ENCODE measurements at places on chromosomes 4 and X.

DNA sequence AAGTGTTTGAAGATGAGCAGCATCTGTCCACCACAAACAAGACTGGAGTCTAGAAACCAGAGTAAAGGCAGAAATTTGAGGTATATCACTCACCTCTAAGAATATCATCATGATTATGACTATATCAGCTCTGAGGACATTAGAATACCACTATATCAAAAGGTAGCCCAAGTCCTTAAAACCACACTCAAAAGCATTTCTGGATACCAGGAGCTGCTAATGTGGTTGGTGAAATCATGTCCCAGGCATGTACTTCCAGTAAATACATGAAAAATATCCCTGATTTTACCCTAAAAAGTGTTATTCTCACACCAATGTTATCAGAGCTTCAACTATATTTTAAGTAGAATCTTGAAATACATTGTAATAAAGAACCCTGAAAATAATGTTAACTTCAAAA is 136.3 kb upstream of the SMAD1 start:
- no peak for DNase-seq

DNA sequence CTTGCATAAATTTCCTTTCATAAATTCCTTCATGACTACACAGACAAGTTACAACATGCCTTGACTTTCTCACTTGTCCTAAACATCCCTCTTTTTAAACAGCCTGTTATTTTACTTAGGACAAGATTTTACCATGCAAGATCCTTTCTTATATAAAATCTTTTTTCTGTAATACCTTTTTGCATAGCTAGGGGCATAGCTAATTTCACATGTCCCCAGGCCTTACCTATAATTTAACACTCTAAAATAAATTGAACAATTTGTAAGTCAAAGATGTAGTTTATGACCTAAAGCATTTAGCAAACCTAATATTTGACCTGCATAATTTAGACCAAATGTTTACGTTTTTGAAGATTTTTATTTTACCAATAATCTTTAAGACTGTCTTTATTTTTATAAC is 396.3 kb upstream of the FSTL5 start:
- no peak for DNase-seq

DNA sequence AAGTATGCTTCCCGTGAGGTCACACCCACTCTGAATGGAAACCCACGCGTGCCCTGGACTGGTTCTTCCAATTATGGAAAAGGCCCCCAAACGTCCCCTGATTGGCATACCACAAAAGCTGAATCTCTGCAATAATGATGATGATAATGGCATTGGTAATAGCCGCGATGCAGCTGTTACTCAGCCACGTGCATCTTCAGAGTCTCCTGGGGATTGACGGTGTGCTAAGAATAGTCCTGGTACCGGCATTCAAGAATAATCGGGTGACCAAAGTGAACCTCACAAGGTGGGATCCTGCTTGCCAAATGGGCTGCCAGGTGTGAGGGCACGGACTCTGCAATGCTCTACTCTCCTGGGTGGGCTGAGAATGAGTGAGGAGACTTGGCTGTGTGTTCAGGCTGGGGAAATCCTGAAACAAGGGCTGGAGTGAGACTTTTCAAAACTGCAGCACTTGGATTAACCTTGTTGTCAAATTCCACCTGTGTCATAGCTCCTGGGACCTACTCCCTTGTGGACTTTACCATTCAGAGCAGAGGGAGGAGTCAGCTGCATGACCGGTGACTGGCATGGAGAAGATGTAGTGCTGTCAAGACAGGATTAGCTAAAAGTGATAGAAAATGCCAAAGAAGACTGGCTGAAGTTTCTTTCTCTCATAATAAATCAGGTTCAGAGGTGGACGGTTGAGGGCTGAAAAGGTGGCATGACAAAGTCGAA is 615.4 kb downstream of the MID1IP1 start:
- DNase-seq = no peak

DNA sequence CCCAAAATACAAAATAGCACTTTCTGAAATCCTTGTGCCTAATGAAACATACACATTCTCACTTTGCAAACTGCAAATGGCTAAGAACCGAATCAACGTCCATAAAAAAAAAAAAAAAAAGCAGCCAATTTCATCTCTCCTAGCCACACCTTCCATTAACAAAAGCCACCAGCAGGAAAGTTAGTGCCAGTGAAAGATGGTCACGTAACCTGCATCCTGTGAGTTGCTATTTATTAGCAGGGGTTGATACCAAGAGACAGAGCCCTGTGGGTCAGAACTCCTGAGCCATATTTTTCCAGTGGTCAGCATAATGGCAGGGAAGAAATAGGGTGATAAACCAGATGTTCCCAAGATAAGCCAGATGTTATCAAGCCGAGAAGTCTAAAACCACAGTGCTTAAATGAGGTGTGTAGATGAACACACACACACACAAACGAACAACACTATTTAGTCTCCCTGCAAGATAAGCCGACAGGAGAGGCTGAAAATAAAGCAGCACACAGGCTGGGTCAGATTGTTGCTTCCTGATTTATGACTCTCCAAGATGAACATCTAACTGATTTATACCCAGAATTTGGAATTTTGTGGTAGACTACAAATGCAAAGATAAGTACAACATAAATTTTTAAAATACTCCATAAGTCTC is 11.5 kb downstream of the PPARGC1A start:
- no peak for DNase-seq

DNA sequence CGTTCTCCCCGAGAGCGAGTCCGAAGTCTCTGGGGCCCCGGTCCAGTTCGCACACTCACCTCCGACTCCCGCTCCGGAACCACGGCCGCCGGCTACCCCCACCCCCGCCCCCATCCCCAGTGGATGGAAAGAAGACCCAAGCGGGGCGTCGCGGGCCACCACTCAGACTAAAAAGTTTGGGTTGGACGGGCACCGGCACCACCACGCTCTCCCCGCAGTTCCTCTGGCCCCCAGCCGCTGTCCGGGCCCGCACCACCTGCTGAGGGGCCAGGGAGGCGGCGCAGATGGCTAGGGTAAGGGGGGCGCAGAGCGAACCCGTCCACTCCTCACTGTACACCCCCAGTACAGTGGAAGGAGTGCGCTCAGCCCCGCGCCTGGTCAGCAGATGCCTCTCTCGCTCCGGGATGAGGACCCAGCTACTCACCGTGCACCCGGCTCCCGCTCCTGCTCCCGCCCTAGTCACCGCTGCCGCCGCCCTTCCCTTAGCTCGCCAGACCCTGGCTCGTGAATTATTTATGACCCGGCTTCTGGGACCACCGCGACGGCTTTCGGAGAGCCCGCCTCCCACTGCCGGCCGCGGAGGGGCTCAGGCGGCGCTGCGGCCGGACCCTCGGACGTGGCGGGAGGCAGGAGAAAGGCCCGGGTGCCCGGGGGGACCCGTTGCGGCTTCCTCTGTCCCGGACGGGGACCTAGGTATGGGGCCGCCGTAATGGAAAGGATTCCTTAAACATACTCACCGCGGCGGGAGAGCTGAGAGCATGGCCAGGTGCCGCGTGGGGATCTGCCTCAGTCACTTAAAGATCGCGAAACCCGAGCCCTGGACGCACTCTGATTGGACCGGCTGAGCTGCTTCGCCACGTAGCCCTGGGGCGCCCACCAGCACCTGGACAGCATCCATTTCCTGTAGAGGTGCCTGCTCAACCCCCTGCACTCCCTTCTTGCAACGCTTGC is at the start of gene PROM1:
PROM1 (minus strand) TSS at position 783 of the 951 bp plus-strand sequence. CDS start 8,117 bp downstream, outside the sequence.
- no peak for DNase-seq

- no peak for DNase-seq
Measured at GRCh38 chrX:264634-265455, 16.3 kb upstream of the PLCXD1 start.

DNA sequence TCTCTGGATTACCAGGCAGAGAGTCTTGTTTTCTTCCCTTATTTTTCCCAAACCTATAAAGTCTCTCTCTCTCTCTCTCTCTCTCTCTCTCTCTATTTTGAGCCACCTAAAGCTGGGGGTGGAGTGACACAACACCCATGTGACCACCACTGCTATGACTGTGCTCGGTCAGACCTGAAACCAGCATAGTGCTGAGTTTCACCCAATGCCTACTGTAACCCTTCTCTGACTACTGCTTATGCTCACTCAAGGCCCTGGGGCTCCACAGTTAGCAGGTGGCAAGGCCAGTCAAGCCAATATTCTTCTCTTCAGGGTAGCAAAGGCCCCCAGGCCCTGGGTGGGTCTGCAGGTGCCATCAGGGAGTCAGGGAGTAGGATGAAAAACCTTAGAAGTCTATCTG is 114.7 kb upstream of the ARMCX2 start:
- DNase-seq = no peak

- no peak for DNase-seq
Measured at GRCh38 chr4:91171217-91171616, 1044.0 kb downstream of the CCSER1 start.

DNA sequence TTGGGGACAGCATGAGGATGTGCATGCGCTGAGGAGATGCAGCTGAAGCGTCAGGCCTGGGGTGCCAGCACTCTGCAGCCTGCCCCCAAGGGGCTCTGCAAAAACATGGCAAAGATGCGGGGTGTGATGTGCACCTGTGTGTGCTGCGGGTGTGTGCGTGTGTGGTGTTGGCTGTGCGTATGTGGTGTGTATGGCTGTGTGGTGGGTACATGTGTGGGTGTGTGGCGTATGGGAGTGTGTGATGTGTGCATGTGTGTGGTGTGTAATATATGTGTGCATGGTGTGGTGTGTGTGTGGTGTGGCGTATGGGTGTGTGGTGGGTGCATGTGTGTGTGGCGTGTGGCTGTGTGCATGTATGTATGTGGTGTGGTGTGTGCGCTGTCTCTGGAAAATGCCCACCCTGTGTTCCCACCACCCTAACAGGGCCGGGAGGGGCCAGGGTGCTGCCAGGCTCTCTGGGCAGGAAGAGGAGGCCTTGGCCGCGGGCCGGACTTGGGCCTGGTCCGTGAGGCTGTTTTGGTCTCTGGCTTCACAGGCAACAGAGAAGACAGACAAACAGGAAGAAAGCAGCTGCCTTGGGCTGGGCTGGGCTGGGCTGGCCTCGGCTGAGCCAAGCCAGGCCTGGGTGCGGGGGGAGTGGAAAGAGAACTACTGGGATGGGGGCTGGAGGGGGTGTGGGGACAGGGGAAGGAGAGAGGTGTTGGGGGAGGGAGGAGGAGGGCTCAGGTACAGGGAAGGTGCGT is 1.1 kb upstream of the AVPR2 start:
- DNase-seq = no peak

- DNase-seq = no peak
Measured at GRCh38 chr4:154741922-154742850, 1.6 kb upstream of the LRAT start.

- no peak for DNase-seq
Measured at GRCh38 chr4:38819569-38819968, 15.0 kb upstream of the TLR1 start.

GRCh38 chr4:148376151-148376550 is 66.1 kb downstream of the NR3C2 start:
- DNase-seq = peak; percentile 66

- DNase-seq = no peak
Measured at GRCh38 chrX:70478526-70479245, 34.1 kb downstream of the DLG3 start.

GRCh38 chr4:1410491-1411325 is 4.5 kb upstream of the NKX1-1 start:
- peak; percentile 10 for DNase-seq

GRCh38 chr4:163592212-163592611 is 97.7 kb downstream of the TMA16 start:
- DNase-seq = no peak

GRCh38 chr4:150045410-150045809 is 32.8 kb upstream of the DCLK2 start:
- DNase-seq = no peak

- no peak for DNase-seq
Measured at GRCh38 chrX:104318330-104319009, 63.7 kb upstream of the ESX1 start.

GRCh38 chr4:166198516-166199310 is 325.7 kb downstream of the TLL1 start:
- no peak for DNase-seq

GRCh38 chrX:30612250-30612655 is 34.7 kb upstream of the TASL start:
- no peak for DNase-seq

- no peak for DNase-seq
Measured at GRCh38 chr4:102163404-102164140, 181.7 kb downstream of the SLC39A8 start.

DNA sequence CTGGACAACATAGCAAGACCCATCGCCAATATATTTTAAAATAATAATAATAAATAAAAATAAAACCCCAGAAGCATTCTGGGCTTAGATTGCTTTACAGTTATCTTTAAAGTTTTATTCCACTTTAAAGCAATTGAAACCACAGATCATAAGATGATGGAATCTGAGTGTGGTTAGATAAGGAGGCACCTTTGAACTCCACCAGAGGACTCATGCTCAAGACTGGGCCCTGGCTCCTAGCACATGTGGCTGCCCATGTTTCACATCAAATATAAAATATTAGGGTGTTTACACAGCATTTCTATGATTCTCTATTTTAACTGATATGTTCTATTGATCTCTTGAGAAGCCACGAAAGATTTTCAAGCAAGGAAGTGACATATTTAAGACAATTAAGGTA is 52.6 kb upstream of the BBS12 start:
- no peak for DNase-seq

- no peak for DNase-seq
Measured at GRCh38 chr4:127400731-127401346, 231.9 kb upstream of the INTU start.

- no peak for DNase-seq
Measured at GRCh38 chr4:126752126-126752525, 880.6 kb upstream of the INTU start.

GRCh38 chrX:139559383-139560042 is 29.0 kb downstream of the F9 start:
- no peak for DNase-seq

- no peak for DNase-seq
Measured at GRCh38 chrX:43643662-43644061, 12.4 kb upstream of the MAOA start.

- no peak for DNase-seq
Measured at GRCh38 chr4:139524062-139524631, 31.9 kb downstream of the SETD7 start.

- no peak for DNase-seq
Measured at GRCh38 chr4:182932651-182933050, 15.5 kb upstream of the DCTD start.

- DNase-seq = no peak
Measured at GRCh38 chr4:141571362-141571761, 65.0 kb upstream of the IL15 start.

GRCh38 chr4:10403633-10404445 is 53.4 kb downstream of the ZNF518B start:
- peak; percentile 36 for DNase-seq

GRCh38 chr4:66032571-66032970 is 362.3 kb upstream of the EPHA5 start:
- DNase-seq = no peak

GRCh38 chrX:10399043-10399741 is 221.2 kb downstream of the MID1 start:
- no peak for DNase-seq

DNA sequence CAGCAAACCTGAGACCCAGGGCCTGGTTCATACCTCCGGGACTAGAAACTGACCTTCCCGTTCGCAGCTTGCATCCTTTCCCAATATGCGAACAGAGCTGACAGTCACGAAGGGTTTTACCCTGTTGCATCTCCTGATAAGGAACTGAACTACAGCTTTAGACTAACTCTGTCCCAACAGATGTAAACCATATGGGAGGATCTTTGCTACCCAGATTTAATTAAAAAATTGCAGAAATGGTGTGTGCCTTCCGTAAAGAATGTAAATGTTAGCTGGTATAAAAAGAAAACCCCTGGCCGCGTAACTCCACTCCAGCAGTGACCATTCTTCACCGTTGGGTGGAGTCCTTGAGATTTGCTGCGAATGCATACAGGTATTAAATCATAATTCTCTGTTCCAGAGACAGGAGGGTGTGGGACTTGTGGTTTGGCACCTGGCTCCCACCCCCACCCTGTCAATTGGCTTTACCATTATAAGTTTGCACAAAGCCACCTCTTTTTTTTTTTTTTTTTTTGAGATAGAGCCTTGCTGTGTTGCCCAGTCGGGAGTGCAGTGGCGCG is 40.6 kb upstream of the SORCS2 start:
- DNase-seq = no peak

Data from CD4-positive, alpha-beta T cell treated with Interleukin-1 beta for 1 hour (primary cell).